ENCODE measurements at places on chromosomes 3 and 15.

GRCh38 chr3:42979044-42979972 is at the start of gene GASK1A:
Gene GASK1A (plus strand): TSS chr3:42979311. CDS start chr3:42979643, 332 bp downstream.
- no peak for DNase-seq

DNA sequence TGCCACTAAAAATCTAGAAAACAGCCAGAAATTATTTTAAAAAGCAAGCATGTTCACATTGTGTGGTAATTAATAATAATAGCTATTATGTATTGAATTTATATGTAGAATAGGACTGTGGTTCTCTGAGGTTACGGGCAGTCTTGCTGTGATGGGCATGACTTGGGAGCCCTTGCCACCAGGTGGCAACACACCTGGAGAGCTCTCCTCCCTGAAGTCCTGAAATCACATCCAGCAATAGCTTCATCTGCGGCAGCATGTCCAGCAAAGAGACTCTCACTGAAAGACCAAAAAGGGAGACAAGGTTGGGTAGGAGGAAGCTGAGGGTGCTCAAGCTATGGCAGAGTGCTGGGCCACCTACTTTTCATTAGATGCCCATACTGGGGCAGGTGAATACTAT is 206.8 kb upstream of the IL12A start:
- no peak for DNase-seq

GRCh38 chr3:11480663-11481298 is 162.9 kb downstream of the VGLL4 start:
- DNase-seq, result no peak

DNA sequence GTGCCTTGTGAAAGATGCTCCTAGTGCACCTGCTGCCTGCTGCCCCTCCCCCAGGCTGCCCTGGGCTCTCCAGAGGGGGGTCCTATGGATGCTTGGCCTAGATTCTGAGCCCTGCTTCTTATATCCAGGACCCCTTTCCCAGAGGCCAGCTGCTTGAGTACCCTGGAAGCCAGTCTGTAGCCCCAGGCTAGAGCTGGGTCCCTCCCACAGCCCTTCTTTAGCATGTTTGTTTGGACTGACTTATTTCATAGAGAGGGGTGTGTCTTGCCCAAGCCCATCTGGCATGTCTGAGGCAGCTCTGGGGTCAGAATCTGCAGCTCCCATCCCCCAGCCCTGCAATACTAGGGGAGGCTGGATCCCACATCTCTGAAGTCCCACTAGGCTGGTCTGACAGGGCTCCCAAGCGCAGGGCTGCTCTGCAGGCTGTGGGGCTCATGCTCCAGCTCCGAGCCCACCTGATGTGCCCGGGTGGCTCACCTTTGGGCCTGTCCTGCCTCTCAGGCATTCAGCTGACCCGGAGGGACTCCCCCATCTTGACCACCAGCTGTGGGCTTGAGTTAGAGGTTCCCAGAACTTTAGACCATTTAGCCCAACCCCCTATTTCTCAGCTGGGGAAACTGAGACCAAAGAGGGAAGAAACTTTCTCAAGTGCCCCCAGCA is 3.1 kb downstream of the CHRNB4 start:
- DNase-seq, result no peak

GRCh38 chr3:87595798-87596197 is 319.4 kb upstream of the POU1F1 start:
- no peak for DNase-seq

- no peak for DNase-seq
Measured at GRCh38 chr15:52114261-52115055, 1.9 kb upstream of the BCL2L10 start.

- DNase-seq, result no peak
Measured at GRCh38 chr15:75570126-75570845, 8.8 kb downstream of the PTPN9 start.

All from stimulated activated naive CD4-positive, alpha-beta T cell treated with Interleukin-2 at 50 U/mL for 16 hours (primary cell).